Right renal pelvis (tissue), 4 donors: ENCODE measurements at places on chromosomes 16 and 17.

GRCh38 chr17:49193513-49194296 is 16.7 kb downstream of the GNGT2 start:
- peak; percentile 77 for DNase-seq

- no peak for DNase-seq
Measured at GRCh38 chr16:4688674-4689045, 4.7 kb upstream of the NUDT16L1 start.

DNA sequence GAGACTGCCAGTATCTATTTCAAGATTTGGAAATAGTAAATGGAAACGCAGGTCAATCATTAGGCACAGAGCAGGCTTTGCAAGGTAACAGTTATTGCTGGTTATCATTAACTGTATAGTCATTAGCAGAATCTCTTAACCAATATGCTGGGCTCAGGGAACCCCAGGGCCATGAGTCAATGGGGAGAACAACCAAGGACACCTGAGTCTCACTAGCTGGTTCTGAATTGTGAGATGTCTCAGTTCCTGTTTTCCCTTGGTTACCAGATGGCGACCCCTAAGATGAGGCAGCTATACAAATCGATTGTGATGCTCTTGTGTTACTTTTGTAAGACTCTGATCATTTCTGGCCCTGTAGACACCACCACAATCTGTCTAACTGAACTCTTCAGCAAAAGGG is 385.3 kb downstream of the HAPSTR1 start:
- DNase-seq, result no peak

DNA sequence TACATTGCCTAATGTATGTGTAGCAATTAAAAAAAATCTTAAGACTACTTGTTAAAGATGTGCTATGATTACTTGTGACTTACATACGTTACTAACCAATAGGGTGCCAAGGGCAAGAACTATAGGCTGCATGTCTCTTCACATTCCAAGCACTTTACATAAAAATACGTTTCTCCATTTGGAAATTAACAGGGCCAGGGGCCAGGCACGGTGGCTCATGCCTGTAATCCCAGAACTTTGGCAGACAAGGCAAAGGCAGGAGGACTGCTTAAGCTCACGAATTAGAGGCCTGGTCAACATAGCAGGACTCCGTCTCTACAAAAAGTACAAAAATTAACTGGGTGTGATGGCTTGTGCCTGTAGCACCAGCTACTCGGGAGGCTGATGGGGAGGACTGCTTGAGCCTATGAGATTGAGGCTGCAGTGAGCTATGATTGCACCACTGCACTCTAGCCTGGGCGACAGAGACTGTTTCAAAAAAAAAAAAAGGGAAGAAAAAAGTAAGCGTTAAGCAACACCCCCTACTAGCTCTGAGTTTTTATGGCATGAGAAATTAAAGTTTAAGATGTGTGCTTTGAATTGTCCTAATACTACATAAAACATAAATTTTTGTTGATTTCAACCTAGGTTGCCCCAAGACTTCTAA is 12.3 kb downstream of the PSMD12 start:
- DNase-seq, result no peak

DNA sequence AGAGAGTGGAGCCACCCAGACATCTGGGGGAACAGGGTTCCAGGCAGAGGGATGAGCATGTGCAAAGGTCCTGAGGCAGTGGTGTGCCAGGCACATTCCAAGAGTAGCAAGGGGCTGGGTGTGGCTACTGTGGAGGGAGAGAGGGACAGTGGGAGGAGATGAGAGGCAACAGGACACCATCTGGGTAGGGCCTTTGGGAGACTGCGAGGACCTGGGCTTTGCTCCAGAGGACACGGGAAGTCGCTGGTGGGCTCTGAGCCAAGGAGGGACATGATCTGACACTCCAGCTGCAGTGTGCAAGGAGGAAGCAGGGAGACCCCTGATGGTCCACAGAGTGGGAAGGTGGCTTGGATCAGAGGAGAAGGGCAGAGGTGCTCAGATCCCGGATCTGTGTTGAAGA is 56.7 kb upstream of the MED9 start:
- no peak for DNase-seq

GRCh38 chr16:24737391-24737871 is 8.0 kb downstream of the TNRC6A start:
- DNase-seq, result no peak

DNA sequence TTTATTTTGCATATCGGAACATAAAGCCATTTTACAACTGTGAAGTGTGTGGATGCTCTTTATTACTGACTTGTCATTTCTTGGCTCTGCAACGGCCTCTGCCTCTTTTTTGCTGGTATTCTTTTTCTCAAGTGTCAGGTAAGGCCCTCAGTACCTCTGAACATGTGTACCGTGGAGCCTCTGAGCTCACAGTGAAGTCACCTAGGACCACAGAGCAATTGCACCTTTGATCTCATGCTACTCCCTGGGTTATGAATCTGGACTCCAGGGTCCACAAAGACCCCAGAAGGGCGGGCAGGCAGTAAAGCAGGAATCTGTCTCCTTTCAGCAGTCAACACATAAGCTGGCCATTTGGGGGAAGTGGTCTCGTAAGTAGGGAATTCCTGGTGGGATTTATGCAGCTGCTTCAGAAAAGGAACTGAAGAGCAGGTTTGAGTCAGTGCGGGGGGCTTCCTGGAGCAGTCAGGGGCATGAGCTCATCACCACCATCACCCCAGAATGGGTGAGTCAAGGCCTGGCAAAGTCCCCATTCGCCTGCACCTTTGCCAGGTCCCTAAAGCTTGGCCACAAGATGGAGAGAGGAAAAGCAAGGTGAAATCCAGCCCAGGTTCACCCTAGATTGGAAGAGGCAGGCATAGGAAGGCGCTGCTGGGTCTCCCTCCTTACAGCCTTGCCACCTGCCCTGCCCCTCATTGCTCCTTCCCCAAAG is 33.0 kb downstream of the TBX4 start:
- DNase-seq, result no peak

DNA sequence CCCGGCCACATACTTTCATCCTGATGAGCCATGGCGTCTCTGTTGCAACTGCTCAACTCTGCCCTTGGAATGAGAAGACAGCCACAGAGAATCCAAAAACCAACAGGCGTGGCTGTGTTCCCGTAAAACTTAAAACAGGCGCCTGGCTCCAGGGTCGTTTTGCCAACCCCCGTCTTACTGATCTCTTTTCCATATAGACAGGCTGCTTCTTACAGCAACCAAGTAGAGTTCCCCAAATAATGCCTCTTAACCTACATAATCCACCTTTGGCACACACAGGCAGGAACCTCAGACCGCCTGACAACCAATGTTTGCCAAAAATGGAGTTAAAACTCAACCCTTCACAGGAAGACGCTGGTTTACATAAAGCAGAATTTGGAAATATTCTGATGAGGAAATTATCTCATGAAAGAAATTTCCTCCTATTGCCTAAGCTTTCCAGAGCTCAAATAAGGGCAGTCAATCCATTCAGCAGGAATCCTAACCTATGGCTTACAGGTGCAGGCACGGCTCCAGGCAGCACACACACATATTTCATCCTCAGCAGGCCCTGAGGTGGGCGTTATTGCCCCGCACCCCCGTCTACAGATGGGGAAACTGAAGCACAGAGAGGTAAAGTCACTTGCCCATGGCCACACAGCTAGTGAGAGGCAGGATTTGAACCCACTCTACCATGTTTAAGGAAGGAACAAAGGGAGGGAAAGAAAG is 35.8 kb downstream of the LITAF start:
- no peak for DNase-seq

- no peak for DNase-seq
Measured at GRCh38 chr17:14940108-14940937, 324.8 kb downstream of the PMP22 start.

DNA sequence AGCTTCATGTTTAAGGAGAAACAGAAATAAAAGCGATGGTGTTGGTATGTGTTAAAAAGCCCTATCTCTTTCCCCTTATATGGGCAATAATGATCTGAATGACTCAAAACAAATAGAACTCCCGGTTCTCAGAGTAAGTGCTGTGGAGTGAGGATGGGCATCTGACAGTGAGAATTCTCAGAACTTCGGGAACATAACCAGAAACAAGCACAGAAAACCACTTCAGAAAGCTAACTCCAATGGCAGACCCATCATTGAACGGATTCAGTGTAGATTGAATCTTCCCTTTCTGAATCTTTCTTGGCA is 67.2 kb downstream of the CDH8 start:
- no peak for DNase-seq

- no peak for DNase-seq
Measured at GRCh38 chr16:77925531-77925930, 96.8 kb upstream of the CLEC3A start.
